ENCODE measurements at places on chromosomes 3 and 15.

- DNase-seq: no peak
Measured at GRCh38 chr15:45535486-45536042, 13.0 kb upstream of the SLC30A4 start.

DNA sequence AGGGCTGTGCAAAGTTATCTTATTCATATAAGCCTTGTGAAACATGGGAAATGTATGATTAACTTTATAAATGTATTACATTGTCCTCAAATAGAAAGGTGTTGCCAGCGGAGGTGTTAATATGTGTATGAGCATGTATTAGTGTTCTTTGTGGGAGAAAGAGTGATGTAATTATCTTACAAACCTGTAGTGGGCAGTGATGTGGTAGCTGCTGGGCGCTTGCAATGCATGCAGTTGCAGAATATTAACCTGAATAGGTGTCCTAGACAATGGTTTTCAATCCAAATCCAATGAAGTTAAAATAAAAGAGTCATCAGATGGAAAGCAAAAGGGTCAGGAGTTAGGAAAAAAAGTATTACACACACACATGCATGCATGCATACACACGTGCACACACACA is 881.3 kb upstream of the CADM2 start:
- no peak for DNase-seq

DNA sequence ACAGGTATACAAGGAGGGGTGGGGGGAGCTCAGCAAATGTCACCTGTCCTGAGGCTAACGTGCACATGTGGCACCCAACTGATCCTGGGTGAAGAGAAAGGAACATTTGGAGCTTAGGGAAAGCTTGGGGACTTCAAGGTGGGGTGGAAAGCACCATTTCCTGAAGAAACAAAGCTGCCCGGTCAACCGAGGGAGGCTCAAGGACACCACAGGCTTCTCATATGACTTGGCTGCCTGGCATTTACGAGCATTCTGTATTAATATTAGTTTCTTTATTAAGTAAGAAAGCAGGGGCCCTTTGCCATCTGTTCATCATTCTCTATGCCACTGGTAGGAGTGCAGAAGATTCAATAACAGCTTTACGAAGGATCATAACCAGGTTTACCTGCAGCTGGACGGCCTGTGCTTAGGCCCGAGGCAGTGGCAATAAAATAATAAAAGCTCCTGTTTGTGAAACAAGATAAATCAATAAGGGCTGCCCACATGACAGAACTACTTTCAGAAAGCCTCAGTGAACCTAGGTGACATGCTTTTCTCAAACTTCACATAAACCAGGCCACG is 54.0 kb downstream of the ETV5 start:
- DNase-seq: no peak

- DNase-seq: no peak
Measured at GRCh38 chr3:149468504-149469212, 5.8 kb upstream of the TM4SF4 start.

- DNase-seq: no peak
Measured at GRCh38 chr15:100688549-100689120, 86.2 kb downstream of the ASB7 start.

- DNase-seq: no peak
Measured at GRCh38 chr3:87982421-87982820, 76.4 kb downstream of the CGGBP1 start.

All from NCI-H2029 (cell line).